ENCODE measurements at places on chromosomes 1 and 21.

- no peak for DNase-seq
Observed at GRCh38 chr1:247908766-247909165, 11.3 kb upstream of the OR2T8 start.

- DNase-seq, result no peak
Observed at GRCh38 chr1:200969726-200970561, 53.6 kb downstream of the KIF21B start.

DNA sequence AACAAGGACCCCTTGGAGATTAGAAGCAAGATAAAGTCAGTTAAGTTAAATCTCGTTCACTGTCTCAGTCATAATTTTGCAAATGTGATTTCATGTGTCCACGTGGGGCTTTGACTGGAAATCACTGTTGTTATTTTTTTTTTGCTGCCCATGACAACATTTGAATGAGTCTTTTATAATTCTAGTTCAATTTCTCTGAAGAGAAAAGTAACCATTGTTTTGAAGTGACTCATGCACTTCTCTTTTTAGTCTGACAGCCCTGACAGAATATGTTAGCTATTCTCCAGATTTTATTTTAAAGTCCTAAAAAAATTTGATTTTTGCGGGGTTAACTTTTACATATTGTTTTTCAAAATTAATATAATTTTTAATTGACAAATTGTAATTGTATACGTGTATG, 30.7 kb upstream of the NLRP3 start:
- DNase-seq, result no peak

DNA sequence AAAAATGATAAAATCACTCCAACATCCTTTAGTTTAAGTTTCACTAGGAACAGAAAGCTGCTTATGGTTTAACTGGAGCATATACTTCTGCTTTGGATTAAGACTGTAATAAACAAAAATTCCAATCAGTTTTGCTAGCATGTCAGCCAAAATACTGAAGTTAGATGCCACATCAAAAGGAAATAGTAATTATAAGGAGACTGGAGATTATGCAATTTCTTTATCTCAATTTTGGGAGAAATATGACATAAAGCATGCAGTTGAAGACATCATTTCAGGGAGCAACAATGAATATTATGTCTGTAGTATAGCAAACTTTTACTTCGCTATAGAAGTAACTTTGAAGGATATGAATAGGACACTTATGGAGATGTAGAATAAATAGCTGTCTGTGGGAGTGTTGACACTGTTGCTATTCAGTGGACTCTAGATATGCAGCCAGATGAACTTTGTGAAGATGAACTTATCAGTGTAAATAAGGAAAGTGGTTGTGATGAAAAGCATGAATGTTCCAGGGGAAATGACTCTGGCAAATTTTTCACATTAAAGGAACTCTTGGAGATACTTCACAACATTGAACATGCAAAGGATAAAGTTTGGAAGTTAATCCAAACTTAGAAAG, 107.8 kb downstream of the RABGAP1L start:
- DNase-seq, result no peak

DNA sequence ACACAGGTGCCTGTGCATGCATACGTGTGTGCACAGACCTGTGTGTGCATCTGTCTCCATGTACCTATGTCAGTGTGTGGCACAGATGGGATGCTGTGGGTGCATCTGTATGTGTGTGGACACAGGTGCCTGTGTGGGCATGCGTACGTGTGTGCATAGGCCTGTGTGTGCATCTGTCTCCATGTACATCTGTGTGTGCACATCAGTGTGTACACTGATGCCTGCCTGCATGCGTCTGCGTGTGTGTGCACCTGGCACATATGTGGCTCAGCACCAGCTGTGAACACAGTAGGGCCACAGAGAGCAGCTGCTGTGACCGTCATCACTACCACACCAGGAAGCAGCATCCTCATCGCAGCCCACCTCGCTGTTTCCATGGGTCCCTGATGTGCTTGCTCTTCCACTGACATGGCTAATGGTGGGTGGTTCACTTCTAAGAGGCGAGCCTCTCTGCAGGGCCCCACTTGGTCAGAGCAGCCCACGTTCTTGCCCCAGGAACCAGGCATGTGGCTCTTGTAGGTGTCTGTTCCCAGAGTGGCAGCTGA, 9.6 kb upstream of the SPATC1L start:
- DNase-seq, result no peak

DNA sequence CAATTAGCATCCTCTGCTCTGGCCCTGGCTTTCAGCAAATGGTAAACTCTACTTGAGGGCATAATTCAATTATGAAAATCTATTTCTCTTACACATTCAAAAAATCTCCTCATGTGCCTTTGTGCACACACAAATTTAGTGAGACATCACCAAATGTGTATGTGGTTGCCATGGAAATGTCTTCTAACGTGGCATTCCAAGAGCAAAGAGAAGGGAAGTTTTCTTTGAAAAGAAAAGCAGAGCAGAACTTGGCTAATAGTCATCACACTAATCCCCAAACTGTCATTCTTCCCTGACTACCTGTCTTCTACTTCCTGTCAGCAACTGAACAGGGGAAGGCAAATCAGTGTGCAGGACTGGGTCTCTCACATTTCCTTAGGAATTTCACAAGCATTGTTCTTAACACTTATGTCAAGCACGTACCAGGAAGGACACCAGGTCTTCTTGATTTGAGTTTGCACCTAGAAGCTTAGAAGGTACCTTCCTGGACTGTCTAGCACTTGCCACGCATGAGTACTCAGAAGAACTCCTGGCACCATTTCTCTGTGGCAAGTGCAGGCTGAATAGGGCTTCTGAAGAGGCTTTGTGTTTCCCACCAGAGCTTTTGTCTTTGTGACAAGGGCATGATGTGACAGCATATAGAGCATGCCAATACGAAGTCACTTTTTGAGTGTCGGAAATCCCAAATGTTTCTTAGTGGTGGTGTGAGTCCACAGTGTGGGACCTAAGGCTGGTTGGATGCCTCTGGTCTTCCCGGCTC, 32.3 kb downstream of the MAN1C1 start:
- no peak for DNase-seq

DNA sequence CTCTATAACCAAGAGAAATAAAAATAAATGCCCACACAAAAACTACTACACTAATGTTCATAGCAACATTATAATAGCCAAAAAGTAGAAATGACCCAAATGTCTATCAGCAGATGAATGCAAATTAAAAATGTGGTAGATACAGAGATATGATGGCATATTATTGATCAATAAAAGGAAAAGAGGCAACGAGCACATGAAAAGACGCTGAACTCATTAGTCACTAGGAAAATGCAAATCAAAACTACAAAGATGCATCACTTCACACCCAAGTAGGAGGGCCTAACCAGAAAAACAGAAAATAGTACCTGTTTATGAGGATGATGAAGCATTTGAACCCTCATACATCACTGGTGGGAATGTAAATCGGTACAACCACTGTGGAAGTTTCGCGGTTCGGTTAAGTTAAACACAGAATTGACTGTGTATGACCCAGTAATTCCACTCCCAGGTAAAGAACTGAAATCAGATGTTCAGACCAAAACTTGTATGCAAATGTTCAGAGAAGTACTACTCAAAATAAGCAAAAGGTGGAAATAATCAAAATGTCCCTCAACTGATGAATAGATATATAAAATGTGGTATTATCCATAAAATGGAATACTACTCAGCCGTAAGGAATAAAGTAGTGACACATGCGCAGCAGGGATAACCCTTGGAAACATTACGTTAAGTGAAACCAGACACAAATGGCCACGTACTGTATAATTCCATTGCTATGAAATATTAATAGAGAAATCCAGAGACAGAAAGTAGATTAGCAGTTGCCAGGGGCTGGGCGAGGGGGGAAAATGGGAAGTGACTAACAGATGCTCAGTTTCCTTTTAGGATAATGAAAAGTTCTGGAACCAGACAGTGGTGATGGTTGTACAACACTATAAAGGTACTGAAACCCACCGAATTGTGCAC, 3.1 kb downstream of the USP48 start:
- no peak for DNase-seq

DNA sequence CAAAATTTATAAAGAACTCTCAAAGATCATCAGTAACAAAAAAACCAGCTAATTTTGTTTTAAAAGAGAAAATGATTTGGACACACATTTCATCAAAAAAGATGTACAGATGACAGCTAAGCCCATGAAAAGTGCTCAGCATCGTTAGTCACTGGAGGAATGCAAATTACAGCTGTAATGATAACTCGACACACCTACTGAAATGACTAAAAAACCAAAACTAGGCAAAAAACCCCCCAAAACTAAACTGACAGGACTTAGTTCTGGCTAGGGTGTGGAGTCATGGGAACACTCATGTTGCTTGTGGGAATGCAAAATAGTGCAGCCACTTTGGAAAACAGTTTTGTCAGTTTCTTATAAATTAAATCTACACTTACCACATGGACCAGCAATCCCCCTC, 59.5 kb downstream of the CNIH3 start:
- DNase-seq, result no peak

DNA sequence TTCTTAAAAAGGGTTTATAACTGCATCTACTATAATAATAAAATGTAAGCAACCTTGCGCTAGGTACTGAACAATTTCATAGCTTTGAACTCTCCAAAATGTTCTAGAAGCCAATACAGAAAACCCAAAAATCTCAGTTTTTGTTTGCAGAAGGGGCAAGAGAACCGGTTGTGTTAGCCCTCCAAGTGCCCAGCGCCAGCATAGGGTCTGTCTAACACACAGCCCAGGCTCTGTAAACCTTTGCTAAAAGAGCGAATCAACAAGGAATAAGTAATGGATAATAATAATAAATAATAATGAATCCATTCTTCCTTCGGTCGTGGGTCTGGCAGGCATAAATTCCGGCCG, 333 bp upstream of the CHAF1B start:
- DNase-seq, result no peak

- DNase-seq, result no peak
Observed at GRCh38 chr1:10767282-10767681, 29.2 kb downstream of the CASZ1 start.

- DNase-seq, result peak; percentile 59
Observed at GRCh38 chr21:42009018-42009830, 936 bp downstream of the ZBTB21 start.

GRCh38 chr1:8411803-8412182, 93.9 kb downstream of the SLC45A1 start:
- no peak for DNase-seq

DNA sequence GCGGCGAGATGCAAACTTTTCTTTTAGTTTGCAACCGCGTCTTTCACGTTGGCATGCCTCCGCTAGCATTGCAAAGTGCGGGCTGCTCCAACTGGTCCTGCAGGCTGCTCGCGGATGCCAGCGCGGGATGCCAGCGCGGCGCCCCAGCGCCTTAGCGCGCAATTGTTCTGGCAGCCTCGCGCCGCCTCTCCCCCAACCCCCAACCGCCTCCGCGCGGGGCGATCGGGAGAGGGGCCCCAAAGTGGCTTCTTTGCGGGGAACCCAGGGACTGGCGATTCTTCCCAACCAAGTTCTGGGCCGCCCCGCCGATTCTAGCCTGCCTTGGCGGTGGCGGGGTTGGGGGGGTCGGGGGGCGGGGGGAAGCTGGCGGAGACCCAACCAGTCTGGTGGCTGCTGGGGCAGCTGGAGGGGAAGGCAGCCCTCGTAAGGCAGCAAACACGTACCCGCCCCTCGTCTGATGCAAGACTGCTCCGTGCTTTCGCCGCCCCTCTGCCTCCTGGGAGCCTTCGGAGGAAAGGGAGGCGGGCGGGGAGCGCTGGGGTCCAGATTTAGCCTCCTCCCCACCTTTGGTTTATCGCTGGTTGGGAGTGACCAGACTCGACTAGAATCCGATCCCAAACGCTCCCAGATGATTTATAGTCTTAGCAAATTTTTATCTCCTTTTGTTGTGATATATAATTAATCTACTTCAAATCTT, 756 bp downstream of the PHGDH start:
- peak; percentile 32 for DNase-seq

DNA sequence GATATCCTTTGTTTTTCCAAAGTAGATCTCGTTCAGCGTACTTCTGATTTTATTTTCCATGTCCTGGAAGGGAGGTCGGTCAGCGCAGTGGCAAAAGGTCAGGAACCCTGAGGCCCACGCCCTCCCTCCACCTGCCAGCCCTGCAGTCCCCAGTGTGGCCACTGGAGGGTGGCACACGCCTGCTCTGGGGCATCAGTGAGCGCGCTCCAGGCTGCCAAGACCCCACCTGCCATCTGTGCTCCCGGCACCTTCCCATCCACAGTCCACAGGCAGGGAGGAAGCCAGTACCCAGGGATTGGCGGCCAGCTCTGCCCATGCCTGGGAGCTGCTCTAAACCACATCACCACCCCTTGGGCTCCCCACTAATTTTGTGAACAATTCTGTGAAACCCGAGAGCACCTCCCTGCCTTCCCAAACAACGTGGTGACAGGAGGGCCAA, 32.3 kb downstream of the SLC66A1 start:
- peak; percentile 57 for DNase-seq

GRCh38 chr1:107794571-107794970, 170.4 kb downstream of the VAV3 start:
- no peak for DNase-seq

DNA sequence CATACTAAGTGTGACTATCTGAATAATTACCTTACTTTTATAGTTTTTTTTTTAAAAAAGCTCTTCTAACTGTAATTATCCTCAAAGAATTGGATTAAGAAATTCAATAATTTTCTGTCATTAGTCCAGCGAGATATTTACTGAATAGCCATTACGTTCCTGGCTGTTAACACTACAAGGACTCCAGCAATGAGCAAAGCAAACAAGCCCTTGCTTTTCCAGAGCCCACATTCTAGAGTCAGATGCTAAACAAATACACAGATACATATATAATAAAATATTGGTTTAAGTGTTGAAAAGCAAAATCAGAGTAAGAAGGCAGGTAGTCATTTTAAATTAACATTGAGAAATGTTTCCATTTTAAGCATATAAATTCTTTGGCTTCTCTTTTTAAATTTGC, 118.4 kb downstream of the ATF6 start:
- no peak for DNase-seq

- no peak for DNase-seq
Observed at GRCh38 chr1:191134796-191135195, 657.1 kb upstream of the BRINP3 start.

GRCh38 chr1:244394346-244394745, 57.4 kb downstream of the ADSS2 start:
- no peak for DNase-seq

- no peak for DNase-seq
Observed at GRCh38 chr1:12714710-12715475, 1.0 kb upstream of the AADACL3 start.

DNA sequence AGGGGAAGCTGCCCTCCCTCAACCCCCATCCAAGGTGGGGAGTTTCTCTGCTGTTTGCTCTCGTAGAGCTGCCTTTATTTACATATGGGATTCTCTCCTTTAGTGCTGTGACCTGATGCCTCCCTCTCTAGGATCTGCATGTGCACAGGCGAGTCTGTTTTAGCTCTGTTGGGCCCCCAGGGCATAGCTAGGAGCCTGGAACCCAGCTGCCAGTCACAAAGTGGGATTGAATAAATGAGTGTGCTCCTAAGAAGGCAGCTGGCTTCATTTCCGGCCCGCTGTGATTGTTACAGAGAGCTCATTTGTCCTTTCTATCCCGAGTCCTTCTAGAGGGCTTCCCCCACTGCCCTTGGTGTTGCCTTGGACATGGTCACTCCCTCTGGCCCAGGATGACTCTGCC, 176.6 kb downstream of the GRIK3 start:
- no peak for DNase-seq

Measured in CD4-positive, alpha-beta T cell treated with Interleukin-17A for 4 hours (primary cell).